ENCODE measurements at places on chromosomes 7 and 10. TPM values are rescaled to one million over a fixed set of nuclear protein-coding genes. Genes with fewer than 3 reads are reported as not detected.

CDH23 gene
- total RNA-seq, result 12.4 TPM

FRA10AC1 gene
- 28.6 TPM for total RNA-seq

GJD4 gene
- total RNA-seq, result not detected

PPP1R17 gene
- not detected for total RNA-seq

ZNF425 gene
- total RNA-seq, result 3.9 TPM

ASIC3 gene
- total RNA-seq, result 3.1 TPM

SRGN gene
- 14.9 TPM for total RNA-seq

TBXAS1 gene
- 15.2 TPM for total RNA-seq

HOXA5 gene
- total RNA-seq, result 11.0 TPM

SPOCK2 gene
- total RNA-seq, result 6.2 TPM

FAM25G gene
- total RNA-seq, result not detected

TMEM106B gene
- total RNA-seq, result 49.2 TPM

LBX1 gene
- total RNA-seq, result not detected

NEBL gene
- 2.2 TPM for total RNA-seq

CYP3A7 gene
- total RNA-seq, result not detected

GALNT17 gene
- total RNA-seq, result 40.4 TPM

RBM17 gene
- total RNA-seq, result 72.9 TPM

GNGT1 gene
- not detected for total RNA-seq

CTAGE4 gene
- total RNA-seq, result 1.7 TPM

SPDYE9 gene
- not detected for total RNA-seq

CARD11 gene
- 0.62 TPM for total RNA-seq

HOXA6 gene
- not detected for total RNA-seq

TMEM270 gene
- total RNA-seq, result not detected

ADAP1 gene
- 44.8 TPM for total RNA-seq
